ENCODE measurements at places on chromosomes 5 and 9.

GRCh38 chr5:132182359-132183040 lies 45.2 kb downstream of the P4HA2 start:
- no peak for DNase-seq

DNA sequence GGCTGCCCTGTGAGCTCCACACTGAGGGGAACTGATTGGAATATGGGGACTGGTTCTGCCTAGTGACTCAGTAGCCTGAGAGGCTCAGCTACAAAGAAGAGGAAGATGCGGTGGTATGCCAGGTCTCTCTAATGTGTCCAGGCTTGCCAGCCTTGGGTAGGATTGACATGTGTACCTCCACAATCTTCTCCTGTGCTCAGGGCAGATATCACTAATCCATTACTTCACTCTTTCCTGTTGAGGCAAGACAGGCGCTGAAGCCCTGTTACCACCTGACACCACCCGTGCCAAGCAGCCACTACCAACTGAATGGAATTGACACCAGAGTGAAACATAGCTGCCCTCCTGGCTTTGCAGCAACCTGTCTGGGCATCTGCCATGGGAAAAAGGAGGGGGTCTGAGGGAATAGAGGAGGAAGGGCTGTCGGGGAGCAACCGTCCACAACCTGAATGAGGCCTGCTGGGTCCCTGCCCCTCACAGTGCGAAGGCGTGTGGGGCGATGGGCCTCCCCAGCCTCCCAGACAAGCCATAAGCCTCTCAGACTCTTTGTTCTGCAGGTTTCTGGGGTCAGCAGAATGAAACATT lies 114.7 kb upstream of the CXCL14 start:
- no peak for DNase-seq

DNA sequence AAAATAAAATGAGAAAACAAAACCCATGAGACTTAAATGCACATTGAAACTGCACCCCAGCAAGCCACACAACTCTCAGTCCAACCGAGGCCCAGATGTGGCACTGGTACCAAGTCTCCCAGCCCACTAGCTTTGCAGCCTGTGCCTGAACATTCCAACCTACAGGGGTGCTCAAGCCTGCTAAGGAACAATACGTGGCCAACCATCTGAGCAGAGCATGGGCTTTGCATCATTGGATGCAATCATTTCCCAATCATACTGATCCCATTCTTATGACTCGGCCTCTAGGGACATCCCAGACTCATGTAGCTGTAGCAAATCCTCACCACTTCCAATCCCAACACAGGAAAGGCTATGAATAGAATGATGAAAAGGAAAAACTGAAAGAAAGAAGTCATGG lies 297.2 kb downstream of the SPOCK1 start:
- no peak for DNase-seq

GRCh38 chr5:64925123-64925522 lies 156.4 kb downstream of the CWC27 start:
- no peak for DNase-seq

DNA sequence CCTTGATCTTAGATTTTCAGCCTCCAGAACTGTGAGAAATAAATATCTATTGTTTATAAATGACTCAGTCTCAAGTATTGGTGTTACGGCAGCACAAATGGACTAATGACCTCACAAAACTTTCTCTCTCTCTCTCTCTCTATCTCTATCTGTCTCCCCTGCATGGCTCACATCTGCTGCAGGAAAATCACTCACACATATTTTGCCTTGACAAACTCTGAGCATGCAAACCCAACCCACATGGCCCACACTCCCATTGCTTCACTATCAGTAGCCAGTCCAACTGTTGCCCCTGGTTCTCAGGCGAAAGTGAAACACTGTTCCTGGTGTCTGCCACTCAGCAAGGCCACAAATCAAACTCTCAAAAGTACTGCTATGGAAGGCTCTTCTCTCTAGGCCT lies 66.4 kb upstream of the PIK3R1 start:
- no peak for DNase-seq

GRCh38 chr9:34267660-34268059 lies 61.4 kb downstream of the KIF24 start:
- DNase-seq, result no peak

DNA sequence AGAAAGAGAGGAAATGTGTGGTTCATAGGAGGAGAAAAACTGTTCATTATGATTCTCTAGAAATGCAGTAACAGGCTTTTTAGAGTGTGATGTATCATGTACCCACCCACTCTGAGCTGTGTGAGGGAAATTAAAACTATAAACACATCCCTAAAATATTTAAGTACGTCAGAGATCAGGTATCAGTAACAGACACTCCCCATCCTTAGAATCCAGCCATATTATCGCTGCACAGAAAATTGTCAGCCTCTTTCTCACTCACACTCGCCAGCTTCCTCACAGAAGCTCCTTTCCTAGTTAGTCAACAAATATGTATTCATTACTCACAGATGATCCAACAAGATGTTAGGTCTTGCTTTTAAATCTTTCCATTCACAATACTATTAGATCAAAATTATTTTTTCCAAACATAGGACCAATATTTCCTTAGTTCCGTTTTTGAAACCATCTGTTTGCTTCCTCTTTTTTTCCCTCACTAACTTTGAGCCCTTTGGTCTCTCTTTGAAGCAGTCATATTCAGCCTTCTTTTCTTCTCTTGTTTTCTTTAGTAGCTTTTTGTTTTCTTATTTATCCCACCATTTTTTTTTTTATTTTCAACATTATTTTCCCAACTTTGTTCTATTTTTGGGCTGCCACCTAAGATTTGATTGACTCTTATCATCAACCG lies 13.6 kb upstream of the MAST4 start:
- no peak for DNase-seq

DNA sequence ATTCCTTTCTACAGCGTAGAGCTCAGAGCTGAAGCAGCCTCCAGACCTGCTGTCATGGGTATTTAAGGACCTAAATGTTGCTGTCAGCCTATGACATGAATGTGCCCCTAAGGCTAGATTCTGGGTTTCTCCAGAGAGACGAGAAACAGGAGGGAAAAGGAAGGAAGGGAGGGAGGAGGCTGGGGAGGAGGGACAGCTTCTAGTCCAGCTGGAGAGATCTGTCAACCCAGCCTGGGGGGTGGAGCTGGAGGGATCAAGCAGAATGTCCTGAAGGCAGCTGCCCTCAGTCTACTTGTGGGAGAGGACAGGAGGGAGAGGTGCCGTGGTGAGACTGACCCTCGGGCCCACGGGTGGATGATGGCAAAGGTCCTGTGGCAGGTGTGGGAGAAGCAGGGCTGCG lies 1.1 kb upstream of the DBH start:
- no peak for DNase-seq

DNA sequence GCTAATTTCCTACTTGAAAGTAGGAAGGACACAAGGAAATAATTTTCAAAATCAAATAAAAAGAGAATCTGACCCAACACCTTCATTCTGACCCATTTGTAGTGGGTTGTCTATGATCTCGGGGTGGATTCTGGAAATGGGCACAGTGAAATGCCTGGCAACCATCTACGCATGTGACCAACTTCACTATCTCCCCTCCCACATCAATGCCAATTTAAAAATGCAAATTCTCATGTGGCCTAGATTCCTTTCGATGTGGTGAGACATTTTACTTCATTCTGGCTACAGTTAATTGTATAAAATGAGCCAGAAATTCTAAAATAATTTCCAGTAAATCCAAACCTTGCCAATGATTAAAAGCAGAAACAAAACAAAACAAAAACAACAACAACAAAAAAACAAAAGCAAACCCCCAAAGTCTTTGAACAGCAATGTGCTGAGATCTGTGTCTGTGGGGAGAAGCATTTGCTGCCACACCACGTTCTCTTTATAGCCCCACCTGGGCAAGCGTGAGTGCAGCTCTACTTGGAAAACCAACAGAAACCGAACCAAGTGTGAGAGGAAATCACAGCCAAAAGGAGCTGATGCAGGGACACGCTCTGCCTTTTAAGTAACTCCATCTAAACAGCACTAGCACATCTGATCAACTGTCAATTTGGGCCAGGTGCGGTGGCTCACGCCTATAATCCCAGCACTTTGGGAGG lies 59.0 kb downstream of the USP20 start:
- no peak for DNase-seq

GRCh38 chr9:128913995-128914772 lies 6.6 kb upstream of the PHYHD1 start:
- no peak for DNase-seq

- no peak for DNase-seq
These were observed 203.7 kb upstream of the SLC24A2 start for GRCh38 chr9:19992556-19992955.

GRCh38 chr5:154647114-154647760 lies 107.9 kb upstream of the LARP1 start:
- DNase-seq, result peak; percentile 65

- DNase-seq, result no peak
These were observed 58.1 kb upstream of the SV2C start for GRCh38 chr5:76025069-76025468.

DNA sequence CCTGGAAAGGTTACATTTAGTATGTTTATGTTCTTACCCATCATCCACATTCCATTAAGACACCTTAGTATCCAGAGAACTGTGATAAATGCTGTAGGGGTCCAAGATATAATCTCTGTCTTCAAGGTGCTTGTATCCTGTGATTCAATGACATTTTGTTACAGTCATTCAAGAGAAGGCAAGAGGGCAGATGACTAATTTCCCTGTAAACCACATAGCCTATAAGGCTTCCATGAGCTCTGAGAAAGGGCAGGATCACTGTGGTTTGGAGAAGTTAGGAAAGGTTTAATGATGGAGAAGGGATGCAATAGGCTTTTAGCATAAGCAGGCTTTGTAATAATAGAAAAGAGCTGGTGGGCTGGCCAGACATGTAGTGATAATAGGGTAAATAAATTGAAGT lies 40.0 kb downstream of the PAPPA start:
- no peak for DNase-seq

DNA sequence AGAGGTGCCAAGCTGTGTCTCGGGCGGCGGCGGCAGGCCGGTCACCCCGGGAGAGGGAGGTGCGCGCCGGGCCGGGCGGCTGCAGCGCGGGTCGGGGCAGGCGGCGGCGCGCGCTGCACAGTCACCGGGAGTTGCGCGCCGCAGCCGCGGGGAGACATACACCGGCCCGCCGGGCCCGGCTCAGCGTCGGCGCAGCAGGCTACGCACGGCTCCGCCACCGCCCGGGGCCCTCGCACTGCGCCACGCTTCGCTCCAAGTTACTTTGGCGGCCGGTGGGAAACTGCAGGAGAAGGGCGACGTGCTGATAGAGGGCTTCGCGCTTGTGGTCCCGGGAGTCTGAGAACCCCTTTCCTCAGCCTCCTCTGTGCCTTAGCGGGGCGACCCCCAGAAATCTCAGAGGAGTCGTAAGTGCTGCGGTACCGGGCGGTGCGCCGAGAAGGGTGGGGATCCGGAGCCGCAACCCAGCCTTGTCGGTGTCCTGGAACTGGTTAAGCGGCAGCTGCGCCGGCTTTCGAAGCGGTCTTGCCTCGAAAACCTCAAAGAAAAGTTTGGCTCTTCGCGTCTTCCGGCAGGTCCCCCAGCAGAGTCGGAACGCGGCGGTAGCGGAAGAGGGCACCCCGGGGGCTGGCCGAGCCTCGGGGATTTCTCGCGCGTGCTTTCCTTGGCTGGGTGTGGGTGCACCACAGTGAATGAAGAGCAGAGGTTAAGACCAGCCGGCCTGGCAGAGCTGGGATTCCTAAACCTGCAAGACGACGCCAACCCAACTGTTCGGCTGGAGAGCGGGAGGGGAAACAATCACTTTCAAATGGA lies at the start of gene EFNA5:
TSS of gene EFNA5 (minus strand) at position 6 of the 810 bp plus-strand sequence.
- peak; percentile 86 for DNase-seq

DNA sequence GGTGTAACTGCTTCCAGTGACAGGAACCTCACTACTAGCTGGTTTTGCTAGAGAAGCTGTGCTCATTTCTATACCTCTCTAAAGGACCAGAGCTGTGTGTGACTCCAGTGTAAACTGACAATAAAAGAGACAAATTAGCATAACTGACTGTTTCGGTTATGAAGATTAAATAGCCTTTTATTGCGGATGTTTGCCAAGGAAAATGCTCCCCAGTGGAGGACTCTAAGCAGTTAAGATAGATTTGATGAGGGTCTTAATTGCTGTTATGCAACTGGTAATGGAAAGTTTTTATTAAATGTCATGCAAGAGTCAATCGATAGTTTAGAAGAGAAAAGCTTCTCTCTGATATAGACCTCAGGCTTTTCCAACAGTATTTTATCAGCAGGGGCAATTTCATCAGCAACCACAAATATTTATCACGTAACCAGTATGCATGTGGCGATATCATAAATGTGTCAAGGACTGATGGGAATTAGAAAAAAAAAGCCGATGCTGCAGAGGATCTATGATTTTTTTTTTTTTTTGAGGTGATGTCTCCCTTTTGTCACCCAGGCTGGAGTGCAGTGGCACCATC lies 275.2 kb upstream of the DMAC1 start:
- DNase-seq, result no peak

GRCh38 chr9:73133022-73133651 lies 18.5 kb upstream of the ANXA1 start:
- no peak for DNase-seq

- no peak for DNase-seq
These were observed 167.2 kb upstream of the HMHB1 start for GRCh38 chr5:143644727-143645126.

GRCh38 chr5:57493034-57493433 lies 10.4 kb upstream of the ACTBL2 start:
- no peak for DNase-seq

DNA sequence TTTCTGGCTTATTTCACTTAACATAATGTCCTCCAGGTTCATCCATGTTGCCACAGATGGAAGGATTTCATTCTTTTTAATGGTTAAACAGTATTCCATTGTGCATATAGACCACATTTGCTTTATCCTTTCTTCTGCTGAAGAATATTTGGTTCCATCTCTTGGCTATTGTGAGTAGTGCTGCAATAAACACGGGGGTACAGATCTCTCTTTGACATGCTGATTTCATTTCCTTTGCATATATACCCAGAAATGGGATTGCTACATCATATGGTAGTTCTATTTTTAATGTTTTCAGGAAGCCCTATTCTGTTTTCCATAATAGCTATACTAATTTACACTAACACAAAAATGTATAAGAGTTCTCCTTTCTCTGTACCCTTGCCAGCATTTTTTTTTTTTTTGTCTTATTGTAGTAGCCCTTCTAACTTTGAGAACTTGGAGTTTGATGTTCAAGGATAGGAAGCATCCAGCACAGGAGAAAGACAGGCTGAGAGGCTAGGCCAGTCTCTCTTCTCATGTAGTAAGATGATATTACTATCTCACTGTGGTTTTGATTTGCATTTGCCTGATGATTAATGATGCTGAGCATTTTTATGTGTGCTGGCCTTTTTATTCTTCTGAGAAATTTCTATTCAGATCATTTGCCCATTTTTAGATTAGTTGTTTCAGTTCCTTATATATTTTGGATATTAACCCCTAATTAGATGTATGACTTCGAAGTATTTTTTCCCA lies 592.2 kb upstream of the ZNF608 start:
- no peak for DNase-seq

- DNase-seq, result no peak
These were observed 3.5 kb upstream of the ZNF618 start for GRCh38 chr9:113872485-113873143.

DNA sequence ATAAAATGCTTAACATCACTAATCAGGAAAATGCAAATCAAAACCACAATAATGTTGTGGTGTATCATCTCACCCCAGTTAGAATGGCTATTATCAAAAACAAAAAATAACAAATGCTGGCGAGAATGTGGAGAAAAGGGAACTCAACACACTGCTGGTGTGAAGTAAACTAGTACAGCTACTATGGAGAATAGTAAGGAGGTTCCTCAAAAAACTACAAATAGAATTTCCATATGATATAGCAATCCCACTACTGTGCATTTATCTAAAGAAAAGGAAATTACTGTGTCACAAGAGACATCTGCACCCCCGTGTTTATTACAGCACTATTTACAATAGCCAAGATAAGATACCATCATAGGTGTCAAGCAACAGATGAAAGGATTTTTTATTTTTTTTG lies 214.5 kb upstream of the RASA1 start:
- DNase-seq, result no peak

- DNase-seq, result no peak
These were observed 11.7 kb upstream of the TSSK1B start for GRCh38 chr5:113446358-113446927.

Measured in right kidney (tissue), 9 donors.